Mesothelial cell of epicardium (in vitro differentiated cells): ENCODE measurements at places on chromosomes 2 and 18. TPM values are rescaled to one million over a fixed set of nuclear protein-coding genes. Genes with fewer than 3 reads are reported as not detected.

- no peak overlapping the region for H3K4me3 ChIP-seq
- no peak overlapping the region for H3K27ac ChIP-seq
- H3K27me3 ChIP-seq, result peaks cover 36% of the 10 kb centered on the region
- H3K4me1 ChIP-seq, result peaks cover 16% of the 10 kb centered on the region
These were observed 80.4 kb downstream of the SH3RF3 start for GRCh38 chr2:109209412-109209811.

DNA sequence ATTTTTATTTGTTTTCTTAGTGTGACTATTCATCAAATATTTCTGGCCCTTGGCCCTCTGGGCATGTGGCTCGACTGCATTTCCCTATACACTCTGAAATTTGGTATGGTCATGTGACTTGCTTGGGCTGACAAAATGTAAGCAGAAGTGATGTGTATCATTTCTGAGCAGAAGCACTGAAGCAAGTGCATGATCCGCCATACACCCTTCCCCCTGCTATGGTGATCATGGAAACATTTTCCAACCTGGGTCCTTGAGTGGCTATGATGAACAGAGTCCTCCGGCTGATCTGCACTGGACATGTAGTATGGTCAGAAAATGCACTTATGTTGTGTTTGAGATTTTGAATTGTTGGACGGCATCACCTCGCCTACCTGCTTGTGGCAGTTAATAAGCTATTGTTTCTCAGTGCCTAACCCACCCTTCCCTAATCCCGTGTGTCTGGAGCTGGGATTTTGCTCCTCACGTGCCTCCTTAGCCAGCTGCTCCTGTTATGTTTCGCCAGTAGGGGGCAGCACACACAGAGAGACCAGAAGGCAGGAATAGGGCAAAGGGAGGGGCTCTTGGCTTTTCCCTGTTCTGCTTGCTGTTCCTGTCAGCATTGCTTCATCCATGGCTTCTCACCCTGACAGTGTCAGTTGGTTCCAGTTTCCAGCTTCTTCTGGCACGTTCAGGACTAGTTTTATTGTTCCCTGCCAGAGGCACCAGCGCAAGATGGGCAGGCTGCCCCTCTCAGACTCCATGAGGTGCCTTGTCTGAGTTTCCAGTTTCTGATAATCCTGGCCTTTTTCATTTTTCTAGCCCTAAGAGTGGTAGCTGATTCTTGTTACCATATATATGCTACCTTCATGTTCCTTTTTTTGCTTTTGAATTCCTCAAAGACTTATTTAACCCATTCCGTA lies 207.4 kb downstream of the ARL6IP6 start:
- no peaks in the 10 kb centered on the region for H3K4me1 ChIP-seq
- peaks cover 26% of the 10 kb centered on the region for H3K27me3 ChIP-seq
- no peak overlapping the region for H3K27ac ChIP-seq
- H3K4me3 ChIP-seq, result no peak overlapping the region
- DNase-seq, result peak; percentile 68

DNA sequence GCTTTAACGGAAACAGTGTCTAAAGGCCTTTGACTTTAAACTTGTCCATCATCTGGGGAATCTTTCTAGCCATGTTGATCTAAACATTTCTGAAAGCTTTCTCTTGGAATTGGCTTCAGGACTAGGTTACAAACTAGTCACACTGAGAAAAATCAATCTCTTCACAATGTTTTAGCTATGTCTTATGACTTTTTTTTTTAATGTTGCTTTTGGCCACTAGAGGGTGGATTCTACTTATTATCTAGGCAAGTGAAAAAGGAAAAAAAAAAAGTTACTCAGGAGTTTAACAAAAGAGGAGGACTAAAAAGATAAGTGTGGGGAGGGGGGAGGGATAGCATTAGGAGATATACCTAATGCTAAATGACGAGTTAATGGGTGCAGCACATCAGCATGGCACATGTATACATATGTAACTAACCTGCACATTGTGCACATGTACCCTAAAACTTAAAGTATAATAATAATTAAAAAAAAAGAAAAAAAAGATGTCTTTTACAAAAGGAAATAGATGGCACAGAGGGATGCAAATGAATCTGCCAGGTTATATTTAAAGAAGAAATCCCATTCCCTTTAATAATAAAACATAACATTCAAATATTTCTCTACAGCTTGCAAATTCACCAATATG lies 160.4 kb upstream of the PID1 start:
- no peak overlapping the region for H3K27ac ChIP-seq
- H3K4me1 ChIP-seq, result no peaks in the 10 kb centered on the region
- peaks cover 4% of the 10 kb centered on the region for H3K27me3 ChIP-seq
- no peak for DNase-seq
- no peaks in the 10 kb centered on the region for H3K36me3 ChIP-seq

DNA sequence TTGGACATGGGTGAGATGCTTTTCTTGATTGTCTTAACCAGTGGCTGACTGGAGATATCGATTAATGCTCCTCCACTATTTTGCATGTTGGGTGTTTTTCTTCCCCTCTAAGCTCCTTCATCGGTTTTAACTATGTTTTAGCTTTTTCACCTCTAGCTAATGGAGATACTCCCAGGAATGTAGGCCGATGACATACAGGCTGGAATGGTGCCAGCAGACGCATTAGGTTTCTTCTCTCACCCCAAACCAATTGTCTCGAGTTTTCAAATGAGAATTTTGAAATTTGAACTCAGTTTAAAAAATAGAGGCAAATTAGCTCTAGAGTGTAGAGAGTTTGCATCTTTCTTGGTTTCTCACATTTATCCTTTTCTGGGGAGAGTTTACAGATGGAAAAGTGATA lies 247.6 kb downstream of the RPRM start:
- DNase-seq, result no peak
- no peaks in the 10 kb centered on the region for H3K27me3 ChIP-seq
- H3K36me3 ChIP-seq, result no peaks in the 10 kb centered on the region

DNA sequence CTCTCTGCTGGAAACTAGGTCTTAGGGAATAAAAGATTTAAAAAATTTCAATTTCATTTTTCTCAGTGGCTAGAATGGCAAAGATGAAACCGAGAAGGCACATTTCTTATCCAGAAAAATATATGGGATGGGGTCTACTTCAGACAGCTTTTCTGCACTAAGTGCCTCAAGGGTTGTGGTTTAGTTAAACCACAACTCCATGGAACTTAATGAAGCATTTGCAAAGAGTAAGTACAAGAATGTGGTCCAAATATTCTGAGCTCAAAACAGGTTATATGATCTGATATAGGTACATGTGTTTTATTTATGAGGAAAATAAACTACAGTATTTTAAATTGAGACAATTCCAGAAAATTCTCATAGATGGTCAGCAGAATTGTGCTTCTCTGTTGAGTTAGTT lies 101.8 kb upstream of the FZD5 start:
- no peak overlapping the region for H3K4me3 ChIP-seq
- no peak for DNase-seq
- H3K27me3 ChIP-seq, result no peaks in the 10 kb centered on the region
- peaks cover 6% of the 10 kb centered on the region for H3K4me1 ChIP-seq

DNA sequence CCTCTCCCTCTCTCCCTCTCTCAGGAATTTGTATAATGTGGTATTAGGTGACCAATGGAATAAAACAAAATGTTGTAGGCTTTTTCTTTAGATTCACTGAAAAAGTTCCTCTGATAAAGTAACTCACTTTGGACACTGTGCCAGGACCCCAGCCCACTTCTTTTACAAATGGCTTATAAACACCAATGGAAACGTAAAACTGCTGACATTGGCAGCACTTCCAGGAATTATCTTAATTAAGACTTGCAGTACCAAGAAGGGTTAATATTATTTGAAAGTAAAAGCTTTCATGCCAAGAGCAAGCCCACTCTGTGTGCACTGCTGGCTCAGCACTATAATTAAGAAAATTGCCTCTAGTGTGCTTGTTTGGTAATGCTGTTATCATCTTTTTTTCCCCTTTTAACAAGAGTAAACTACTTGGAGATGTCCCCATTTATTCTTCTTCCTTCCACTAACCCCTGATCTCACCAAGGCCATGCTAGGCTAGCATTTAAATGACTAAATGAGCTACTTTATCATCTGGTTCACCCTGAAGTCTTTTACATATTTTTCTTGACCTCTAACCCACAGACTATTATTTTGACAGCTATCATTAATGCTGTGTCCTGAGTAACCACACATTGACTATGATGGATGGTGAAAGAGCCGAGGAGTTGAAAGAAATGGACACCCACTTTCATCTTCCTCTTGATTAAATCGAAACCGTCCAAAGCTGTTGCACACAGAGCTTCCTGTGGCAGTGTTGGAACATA lies 232.2 kb upstream of the ETAA1 start:
- H3K36me3 ChIP-seq, result no peaks in the 10 kb centered on the region
- H3K27me3 ChIP-seq, result no peaks in the 10 kb centered on the region
- no peak overlapping the region for H3K4me3 ChIP-seq
- H3K4me1 ChIP-seq, result peaks cover 21% of the 10 kb centered on the region

DNA sequence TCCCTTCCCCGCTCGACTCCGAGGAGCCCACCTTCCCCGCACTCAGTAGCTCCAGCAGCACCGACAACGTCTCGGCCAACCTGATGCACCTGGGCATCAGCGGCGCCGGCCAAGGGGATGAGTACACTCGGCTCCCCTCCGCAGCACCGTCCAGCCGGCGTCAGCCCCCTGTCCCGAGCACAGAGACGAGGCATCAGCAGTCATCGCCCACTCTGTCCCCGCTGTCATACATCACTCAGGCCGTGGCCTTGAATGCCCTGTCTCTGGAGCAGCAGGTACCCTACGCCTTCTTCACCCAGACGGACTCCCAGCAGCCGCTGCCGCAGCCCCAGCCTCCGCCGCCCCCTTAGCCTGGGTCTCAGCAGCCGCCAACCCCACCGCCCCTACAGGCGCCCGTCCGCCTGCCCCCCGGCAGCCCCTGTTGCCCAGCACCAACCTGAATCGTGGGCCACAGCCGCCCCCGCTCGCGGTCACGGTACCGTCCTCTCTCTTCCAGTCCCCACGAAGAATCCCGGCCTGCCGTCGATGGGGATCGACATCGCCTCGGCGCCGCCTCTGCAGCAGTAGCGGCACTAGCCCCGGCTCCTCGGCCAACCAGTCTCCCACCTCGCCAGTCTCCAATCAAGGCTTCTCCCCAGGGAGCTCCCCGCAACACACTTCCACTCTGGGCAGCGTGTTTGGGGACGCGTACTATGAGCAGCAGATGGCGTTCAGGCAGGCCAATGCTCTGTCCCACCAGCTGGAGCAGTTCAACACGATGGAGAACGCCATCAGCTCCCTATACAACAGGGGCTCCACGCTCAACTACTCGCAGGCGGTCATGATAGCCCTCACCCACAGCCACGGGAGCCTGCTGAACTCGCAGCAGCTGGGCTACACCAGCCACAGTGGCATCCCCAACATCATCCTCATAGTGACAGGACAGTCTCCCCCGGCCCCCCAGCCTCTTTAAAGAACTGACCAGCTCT lies 1195.9 kb upstream of the CHAC2 start:
- H3K36me3 ChIP-seq, result peaks cover 4% of the 10 kb centered on the region
- DNase-seq, result no peak
- no peaks in the 10 kb centered on the region for H3K27me3 ChIP-seq
- H3K4me1 ChIP-seq, result no peaks in the 10 kb centered on the region

DNA sequence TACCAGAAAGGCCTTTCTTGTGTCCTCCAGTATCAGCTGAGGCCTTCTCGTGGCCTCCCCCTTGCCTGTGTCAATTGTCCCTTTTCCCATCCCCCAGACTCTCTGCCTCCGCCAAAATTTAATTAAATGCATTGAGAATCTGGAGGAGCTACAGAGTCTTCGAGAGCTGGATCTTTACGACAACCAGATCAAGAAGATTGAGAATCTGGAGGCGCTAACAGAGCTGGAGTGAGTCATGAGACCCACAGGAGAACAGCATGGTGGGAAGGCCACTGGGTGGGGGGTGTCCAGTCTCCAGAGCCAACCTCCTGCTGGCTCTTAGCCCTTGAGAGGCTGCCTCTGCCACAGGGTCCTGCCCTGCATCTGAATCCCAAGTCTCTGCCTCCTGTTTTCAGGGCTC lies 8.8 kb downstream of the PPP1R7 start:
- no peaks in the 10 kb centered on the region for H3K27me3 ChIP-seq
- H3K4me1 ChIP-seq, result no peaks in the 10 kb centered on the region

GRCh38 chr2:168457190-168457895 lies 1.3 kb downstream of the CERS6 start:
- H3K27ac ChIP-seq, result peak overlapping the region; percentile 84
- DNase-seq, result no peak
- H3K4me1 ChIP-seq, result peaks cover 43% of the 10 kb centered on the region

GRCh38 chr18:79756826-79757225 lies 40.9 kb upstream of the KCNG2 start:
- peaks cover 32% of the 10 kb centered on the region for H3K36me3 ChIP-seq
- no peak for DNase-seq
- H3K4me1 ChIP-seq, result peaks cover 7% of the 10 kb centered on the region
- H3K27me3 ChIP-seq, result no peaks in the 10 kb centered on the region
- no peak overlapping the region for H3K27ac ChIP-seq

GRCh38 chr18:79680891-79681339 lies 1.3 kb downstream of the CTDP1 start:
- H3K4me3 ChIP-seq, result peak overlapping the region; percentile 74
- DNase-seq, result no peak
- H3K27ac ChIP-seq, result peak overlapping the region; percentile 85
- peaks cover 5% of the 10 kb centered on the region for H3K36me3 ChIP-seq
- H3K4me1 ChIP-seq, result peaks cover 34% of the 10 kb centered on the region

CDH19 gene
- total RNA-seq, result not detected in 3 replicates

ZNF142 gene
- 31.4 to 34.1 TPM (median 32.9 TPM) in 3 replicates for total RNA-seq

HOXD3 gene
- total RNA-seq, result 0.93 to 1.1 TPM (median 1.1 TPM) in 3 replicates
